Karpas-422 (cell line): ENCODE measurements at places on chromosomes 4 and X. TPM values are rescaled to one million over a fixed set of nuclear protein-coding genes. Genes with fewer than 3 reads are reported as not detected.

GRCh38 chr4:113844369-113844768 lies 82.8 kb upstream of the CAMK2D start:
- H3K4me1 ChIP-seq: peaks cover 20% of the 10 kb centered on the region
- DNase-seq: no peak
- H3K36me3 ChIP-seq: no peaks in the 10 kb centered on the region
- H3K4me3 ChIP-seq: no peak overlapping the region

GRCh38 chr4:151675411-151675971 lies 85.3 kb downstream of the GATB start:
- no peak overlapping the region for H3K27ac ChIP-seq
- H3K36me3 ChIP-seq: no peaks in the 10 kb centered on the region
- no peaks in the 10 kb centered on the region for H3K4me1 ChIP-seq
- H3K4me3 ChIP-seq: no peak overlapping the region
- DNase-seq: no peak

DNA sequence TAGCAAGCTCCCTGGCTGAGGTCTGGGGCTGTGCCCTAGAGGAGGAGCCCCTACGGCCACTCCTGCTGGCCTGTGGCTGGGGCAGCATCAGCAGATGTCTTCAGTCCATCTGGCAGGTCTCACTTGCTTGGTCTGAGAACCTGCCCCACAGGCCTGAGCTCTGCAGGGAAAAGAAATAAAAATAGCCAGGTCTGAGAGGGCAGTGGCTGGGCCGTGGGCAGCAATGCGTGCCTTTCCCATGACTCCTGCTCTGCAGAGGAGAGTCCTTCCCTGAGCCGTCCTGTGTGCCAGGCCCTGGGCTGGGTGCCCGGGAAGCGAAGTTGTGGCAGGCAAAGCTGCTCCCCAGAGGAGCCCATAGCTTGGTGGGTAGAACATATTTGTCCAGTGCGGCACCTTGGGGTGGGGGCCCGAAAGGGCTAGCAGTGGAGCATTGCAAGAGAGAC lies 11.3 kb upstream of the KIAA0232 start:
- H3K4me3 ChIP-seq: no peak overlapping the region
- H3K4me1 ChIP-seq: no peaks in the 10 kb centered on the region
- H3K27me3 ChIP-seq: no peaks in the 10 kb centered on the region
- no peaks in the 10 kb centered on the region for H3K36me3 ChIP-seq

DNA sequence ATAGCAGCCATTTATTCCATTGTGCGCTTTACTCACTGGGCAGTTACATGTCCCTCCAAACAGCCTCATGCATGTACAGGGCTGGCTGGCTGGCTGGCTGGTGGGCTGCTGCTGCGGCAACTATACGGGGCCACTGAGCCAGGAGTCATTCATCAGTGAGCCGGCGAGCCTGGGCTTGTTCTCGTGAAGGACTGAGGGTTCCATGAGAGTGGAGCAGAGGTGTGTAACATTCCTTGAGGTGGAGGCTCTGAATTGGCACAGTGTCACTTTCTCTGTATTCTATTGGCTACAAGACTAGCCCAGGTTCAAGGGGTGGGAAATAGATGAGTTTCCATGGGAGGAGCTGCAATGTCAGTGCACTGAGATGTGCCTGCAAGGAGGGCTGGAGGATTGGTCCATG lies 89.1 kb downstream of the ARHGAP10 start:
- no peak overlapping the region for H3K27ac ChIP-seq
- no peaks in the 10 kb centered on the region for H3K4me1 ChIP-seq
- no peaks in the 10 kb centered on the region for H3K27me3 ChIP-seq
- no peaks in the 10 kb centered on the region for H3K36me3 ChIP-seq

Gene P2RY4
- total RNA-seq: not detected in 2 replicates

Gene PIR
- total RNA-seq: 0.72 TPM in 1 of 2 replicates, not detected in the other
